Nucleus accumbens (tissue), 56 donors: ENCODE measurements at places on chromosomes 13 and 19.

- DNase-seq = no peak
Measured at GRCh38 chr19:11489378-11489777, 8.5 kb upstream of the ELAVL3 start.

DNA sequence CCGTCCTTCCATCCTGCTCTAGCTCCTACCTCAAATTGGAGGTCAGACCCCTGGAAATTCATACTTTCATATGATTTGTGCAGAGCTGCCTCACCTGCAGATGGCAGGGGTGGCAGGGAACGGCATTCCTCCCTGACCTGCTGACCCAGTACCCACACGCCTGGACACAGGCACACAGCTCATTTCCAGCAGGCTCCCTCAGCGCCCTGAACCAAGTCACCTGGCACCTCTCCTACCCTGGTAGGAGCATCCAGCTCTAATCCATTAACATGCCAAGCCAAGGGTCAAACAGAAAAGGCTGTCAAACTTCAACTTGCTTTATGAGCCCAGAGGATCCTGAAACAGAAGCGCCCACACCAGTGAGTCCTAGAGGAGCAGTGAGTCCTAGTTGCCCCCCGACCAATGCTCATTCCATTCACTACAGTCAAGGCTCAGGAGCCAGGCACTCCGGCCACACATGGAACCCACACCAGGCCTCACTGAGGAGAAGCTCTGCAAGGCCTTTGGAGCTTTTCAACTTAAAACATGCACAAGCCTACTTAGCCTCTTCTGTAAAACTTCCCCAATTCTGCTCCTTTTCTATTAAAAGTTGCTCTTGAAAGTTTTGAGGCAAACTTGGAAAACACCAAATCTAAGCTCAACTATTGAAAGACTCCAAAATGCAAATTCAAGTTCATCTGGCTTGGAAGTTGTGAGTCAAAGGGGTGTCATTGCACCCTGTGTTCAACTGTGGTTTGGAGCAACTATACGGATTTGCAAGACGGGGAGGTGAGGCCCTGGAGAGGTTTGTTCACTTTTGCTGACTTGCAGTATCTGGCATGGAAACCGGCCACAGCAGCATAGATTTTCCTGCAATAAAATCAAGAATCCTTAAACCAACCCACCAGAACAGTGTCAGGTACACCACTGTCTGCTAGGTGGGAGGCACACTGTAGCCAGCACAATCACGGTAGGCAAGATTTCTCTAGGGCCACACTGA lies 96.7 kb downstream of the CRYL1 start:
- DNase-seq = no peak

GRCh38 chr13:67351909-67352308 lies 121.8 kb upstream of the PCDH9 start:
- DNase-seq = no peak

DNA sequence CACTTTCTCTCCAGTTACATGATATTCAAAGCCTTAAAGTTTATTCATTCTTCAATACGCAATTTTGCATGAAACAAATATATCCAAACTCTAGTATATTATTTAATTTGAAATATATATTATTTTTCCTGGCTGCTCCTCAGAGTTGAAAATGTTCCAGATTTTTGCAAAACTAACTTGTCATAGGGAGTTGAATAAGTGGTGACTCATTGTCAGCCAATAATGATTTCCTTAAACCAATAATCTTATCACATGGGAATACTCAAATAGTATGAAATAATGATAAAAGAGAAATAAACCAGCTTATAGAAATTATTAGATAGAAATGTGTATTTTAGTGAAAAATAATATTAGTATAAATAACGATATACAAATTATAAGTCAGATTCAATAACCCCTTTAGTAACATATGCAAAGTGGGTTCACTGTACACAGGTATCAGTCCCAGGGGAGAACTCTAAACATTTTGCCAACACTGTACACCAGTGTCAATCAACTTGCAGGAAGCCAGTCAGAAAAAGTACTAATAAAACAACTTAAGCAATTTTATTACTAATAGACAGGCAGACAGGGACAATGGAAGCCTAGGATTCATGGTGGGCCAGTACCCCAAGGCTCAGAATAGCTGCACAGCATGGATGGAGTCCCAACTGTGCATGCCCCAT lies 222.6 kb upstream of the KLHL1 start:
- DNase-seq = no peak

DNA sequence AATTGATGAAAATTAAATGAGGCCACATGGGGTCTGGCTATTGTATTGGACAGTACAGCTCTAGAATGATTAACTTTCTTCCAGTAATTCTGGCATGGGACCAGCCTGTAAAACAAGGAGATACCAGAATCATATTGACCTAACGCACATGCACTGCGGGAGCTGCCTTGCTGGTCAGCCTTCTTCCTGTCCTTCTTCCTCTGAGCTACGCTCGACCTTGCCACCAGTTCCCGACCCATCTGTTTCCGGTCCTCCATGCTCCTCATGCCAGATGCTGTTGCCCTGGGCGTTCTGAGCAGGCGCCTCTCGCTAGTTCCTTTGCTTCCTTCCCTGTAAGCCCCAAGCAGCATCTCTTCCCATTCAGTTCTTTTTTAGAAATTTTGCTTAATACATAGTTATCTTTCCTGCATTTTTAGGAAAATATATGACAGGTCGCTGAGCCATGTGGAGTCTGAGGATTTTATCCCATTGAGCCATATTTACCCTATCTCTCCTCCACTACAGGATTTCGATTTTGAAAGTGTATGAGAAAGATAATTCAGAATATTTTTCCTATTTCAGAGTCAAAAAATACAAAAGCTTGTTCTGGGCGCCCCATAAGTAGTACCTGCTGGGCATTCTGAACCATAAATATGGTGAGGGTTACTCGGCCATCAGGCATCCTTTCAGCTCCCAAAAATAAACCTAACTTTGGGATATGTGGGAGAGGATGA lies 38.6 kb downstream of the TNFRSF19 start:
- DNase-seq = no peak

GRCh38 chr13:39760521-39760920 lies 105.1 kb downstream of the COG6 start:
- DNase-seq = no peak

DNA sequence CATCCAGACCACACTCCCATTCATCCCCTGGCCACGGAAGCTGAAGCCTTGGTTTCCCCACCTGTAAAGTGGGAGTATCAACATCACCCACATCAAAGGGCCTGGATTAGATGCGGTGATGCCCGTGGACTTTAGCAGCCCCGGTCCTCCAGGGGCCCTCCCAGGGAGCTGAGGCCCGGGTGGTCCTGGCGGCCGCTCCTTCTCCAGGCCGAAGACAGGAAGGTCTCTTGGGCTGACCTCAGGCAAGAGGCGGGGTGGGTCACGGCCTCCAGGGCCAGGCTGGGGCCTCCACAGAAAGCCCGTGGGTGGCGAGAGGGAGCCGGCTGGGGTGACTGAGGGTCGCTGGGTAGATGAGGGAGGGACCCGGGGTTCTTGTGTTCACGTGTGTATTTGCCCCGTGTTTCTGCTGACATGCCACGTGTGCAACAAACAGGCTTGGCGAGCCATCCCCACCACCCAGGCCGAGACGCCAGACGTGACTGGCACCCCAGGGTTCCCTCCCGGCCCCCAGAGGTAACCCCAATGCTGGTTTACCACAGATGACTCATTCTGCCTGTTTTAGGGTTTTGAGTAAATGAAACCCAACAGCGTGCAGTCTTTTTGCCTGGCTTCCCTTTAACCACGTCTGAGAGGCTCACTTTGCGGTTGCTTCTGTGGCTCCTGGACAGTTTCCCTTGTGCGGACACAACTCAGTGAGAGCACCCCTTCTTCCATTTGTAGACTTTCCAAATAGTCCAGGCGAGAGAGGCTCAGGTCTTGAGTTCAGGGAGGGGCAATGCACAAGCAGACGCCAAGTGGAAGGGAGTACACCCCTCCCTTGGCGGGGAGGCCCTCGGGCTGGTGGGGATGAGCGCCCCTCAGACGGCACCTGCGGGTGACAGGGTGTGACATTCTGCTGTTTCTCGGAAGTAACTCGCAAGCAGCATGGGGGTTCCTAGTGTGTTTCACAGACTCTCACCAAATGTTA lies 42.9 kb downstream of the C13orf46 start:
- no peak for DNase-seq

DNA sequence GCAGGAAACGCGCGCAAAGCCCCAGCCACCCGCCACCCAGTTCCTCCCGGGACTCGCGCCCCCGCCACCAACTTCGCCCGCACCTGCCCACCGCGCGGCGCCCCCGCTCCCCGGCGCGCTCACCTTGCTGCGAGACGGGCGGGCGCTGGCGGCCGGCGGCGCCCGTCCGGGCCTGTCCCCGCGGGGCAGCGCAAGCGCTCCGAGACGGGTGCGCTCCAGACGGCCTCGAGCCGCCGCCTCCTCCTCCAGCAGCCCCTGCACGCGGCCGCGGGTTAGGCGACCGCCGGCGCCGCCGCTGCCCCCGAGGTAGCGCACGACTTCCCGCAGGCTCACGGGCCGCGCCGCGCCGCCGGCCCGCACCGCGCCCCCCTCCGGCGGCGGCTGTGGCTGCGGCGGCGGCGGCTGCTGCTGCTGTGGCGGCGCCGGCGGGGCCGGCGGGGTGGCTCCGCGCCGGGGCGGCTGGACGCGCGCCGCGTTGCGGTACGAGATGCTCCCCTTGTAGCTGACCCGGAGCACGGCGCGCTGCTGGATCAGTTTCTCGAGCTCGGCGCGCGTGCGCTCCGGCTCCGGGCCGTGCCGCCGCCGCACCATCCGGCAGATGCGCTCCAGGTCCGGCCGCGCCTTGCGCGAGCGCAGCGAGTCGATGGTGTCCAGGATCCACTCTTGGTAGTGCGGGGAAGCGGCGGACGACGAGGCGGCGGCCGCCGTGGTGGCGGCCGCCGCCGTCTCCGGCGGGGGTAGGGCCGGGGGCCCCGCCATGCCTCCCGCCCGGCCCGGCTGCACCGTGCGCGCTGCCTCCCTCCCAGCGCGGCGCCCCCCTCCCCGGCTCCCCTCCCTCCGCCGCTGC lies 666 bp downstream of the SAMD1 start:
- no peak for DNase-seq

DNA sequence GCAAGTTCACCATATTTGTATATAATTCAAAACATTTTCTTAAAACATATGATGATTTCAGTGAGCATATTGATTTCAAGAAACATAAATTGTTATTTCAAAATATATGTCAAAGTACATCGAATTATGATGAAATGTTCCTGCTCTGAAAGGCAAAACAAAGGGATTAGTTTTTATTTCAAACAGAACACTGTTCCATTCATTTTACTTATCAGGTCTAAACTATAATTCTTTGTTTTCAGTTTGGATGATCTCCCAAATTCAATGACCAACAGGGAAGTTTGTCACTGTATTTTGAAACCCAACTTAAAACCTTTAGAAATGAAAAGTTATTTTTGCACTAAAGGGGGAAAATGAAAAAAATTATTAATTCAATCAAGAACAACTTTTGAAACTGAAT lies 610.2 kb downstream of the SLITRK1 start:
- DNase-seq = no peak

DNA sequence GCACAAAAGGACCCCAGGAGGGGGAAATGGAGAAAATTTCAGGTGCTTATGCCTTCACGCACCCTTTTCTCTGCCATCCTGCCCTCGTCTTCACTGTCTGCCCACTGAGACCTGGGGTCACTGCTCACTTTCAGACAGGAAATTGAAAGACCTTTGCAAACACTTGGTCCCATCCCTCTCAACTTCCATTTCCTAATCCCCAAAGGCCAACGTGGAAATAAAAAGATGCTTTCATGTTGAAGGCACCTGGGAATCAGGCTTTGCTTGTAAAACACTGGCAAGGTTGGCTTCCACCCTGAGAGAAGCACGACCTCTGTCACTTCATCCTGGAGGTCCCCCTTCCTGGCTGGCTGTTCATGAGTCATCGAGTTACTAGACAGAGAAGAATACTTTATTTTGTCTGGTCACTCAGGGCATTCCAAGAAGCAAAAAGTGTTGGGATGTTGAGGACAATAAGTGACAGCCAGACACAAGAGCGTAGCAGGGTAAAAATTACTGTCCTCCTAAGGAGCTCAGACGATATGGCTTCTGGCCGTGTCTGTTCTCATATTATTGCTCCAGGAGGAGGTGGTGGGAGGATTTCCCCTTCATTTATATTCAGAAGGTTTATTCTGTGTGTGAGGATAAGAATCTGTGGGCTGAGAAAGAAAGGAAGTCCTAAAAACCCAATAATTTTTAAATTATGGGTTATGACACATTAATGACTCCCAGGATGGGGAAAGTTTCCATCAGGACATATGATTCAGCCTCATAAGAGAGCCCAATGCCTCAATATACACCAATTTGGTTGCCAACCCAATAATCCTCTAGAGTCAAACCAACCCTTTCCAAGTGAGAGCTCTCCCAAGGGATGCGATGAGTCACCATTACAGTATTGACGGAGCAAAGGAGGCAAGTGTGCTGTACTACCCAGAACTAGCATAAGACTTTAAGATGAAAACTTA lies 409.0 kb downstream of the COG6 start:
- no peak for DNase-seq

- DNase-seq = no peak
Measured at GRCh38 chr13:21033212-21033840, 28.1 kb downstream of the LATS2 start.

DNA sequence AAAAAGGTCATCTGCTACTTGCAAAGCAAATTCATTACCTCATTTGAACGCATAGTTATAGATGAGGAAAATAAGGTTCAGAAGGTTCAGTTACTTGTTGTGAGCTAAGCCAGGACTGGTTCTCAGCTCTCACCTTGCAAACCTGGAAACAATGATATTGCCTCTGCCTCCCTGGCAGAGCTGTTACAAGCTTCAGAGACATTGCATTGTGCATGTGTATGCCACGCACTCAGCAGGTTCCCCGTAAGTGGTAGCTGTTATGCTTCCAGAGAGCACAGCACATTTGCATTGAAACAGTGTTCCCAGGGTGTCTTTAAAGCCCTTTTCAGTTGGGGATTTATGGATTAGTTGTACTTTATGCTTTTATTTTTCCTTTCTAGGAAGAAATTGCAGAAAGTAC lies 80.6 kb downstream of the DGKH start:
- no peak for DNase-seq

GRCh38 chr19:752652-753517 lies 2.0 kb downstream of the MISP start:
- no peak for DNase-seq

DNA sequence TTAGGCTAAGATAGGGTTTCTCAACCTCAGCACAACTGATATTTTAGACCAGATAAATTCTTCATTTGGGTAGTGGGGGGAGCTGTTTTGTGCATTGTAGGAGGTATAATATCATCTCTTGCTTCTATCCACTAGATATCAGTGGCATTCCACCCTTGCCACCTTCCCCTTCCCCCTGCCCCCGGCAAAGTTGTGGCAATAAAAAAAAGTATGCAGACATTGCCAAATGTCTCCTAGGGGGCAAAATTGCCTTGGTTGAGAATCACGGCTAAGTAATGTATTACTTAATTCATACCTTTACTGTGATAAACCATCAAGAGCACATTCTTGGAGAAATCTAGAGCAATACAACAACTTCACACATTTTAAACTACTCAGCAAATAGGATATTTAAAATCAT lies 51.4 kb downstream of the UBL3 start:
- no peak for DNase-seq
